ENCODE measurements at places on chromosomes 5 and 9.

DNA sequence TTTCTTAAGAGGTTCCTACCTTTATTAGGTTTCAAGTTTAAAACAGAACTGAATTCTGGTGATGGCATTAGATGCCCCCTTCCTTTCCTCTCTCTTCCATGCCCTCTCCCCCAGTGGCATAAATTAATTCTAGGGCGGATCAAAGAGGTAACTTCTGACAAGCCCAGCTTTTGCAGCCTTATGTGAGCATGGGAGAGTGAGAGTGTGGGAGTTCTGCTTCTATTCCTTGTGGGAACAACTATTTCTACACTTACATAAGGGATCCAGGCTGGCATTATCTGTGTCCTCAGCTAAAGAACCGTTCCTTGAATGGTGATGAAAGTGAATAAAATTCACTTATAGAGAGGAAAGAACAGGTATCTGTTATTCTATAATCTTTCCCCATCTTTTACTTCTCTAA lies 437.6 kb downstream of the KIF4B start:
- H3K27me3 ChIP-seq = no peaks in the 10 kb centered on the region
- H3K27ac ChIP-seq = no peak overlapping the region
- H3K4me3 ChIP-seq = no peak overlapping the region
- H3K36me3 ChIP-seq = no peaks in the 10 kb centered on the region
- DNase-seq = no peak

DNA sequence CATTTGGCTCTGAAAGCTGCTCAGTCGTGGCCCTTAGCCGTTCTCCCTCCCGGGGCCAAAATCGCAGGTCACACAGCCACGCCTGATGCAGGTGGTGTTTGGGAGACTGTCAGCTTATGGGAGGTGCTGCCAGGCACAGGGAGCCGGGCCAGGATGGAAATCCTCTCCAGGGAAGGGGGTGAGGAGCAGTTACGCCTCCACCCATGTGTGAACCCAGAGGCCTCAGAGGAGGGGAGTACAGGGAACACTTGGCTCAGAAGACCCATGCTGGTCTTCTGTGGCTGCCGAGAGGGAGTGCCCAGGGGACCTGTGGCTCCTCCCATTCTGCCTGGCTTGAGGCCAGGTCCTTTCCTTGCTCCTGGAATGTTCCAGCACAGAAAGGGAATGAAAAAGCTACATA lies 3.6 kb upstream of the OLFM1 start:
- H3K27me3 ChIP-seq = peaks cover 8% of the 10 kb centered on the region
- H3K4me3 ChIP-seq = no peak overlapping the region
- H3K27ac ChIP-seq = no peak overlapping the region
- H3K36me3 ChIP-seq = no peaks in the 10 kb centered on the region
- H3K4me1 ChIP-seq = 0 out of 2 replicates have a peak, but pooled peaks cover 5% of the 10 kb centered on the region
- DNase-seq = no peak

GRCh38 chr9:110156902-110157301 lies 51.1 kb downstream of the C9orf152 start:
- peak overlapping the region; percentile 26 for H3K27ac ChIP-seq
- peaks cover 44% of the 10 kb centered on the region for H3K4me1 ChIP-seq
- peaks cover 17% of the 10 kb centered on the region for H3K36me3 ChIP-seq
- no peak overlapping the region for H3K4me3 ChIP-seq

DNA sequence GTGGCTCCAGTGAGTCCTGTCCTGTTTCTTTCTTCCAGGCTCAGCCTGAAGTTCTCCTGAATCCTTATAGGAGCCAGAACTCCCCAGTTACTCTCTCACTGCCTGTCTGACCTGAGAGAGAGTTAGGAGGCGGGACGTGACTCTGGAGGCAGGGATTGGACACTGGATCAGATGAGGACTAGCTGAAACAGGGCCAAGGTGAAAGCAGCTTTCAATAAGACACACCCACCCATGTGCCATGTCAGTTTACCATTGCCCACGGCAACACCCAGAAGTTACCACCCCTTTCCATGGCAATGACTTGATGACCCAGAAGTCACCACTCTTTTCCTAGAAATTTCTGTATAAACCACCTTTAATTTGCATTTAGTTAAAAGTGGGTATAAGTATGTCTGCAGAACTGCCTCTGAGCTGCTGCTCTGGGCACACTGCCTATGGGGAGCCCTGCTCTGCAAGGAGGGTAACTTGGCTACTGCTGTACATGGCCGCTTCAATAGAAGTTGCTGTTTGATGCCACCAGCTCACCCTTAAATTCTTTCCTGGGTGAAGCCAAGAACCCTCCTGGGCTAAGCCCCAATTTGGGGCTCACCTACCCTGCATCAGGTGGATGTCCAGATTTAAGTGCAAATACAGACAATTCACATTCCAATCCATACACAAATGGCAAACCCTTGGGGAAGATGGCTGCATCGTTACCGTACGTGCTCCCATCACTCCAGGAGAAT lies 13.7 kb downstream of the FCN2 start:
- no peak for DNase-seq
- H3K27ac ChIP-seq = no peak overlapping the region
- no peak overlapping the region for H3K4me3 ChIP-seq
- H3K27me3 ChIP-seq = peaks cover 25% of the 10 kb centered on the region
- no peaks in the 10 kb centered on the region for H3K4me1 ChIP-seq
- no peaks in the 10 kb centered on the region for H3K36me3 ChIP-seq

- H3K4me3 ChIP-seq = no peak overlapping the region
- H3K36me3 ChIP-seq = no peaks in the 10 kb centered on the region
- H3K27me3 ChIP-seq = no peaks in the 10 kb centered on the region
- DNase-seq = peak; percentile 70
Measured at GRCh38 chr9:36161187-36161586, 8.0 kb upstream of the CCIN start.

DNA sequence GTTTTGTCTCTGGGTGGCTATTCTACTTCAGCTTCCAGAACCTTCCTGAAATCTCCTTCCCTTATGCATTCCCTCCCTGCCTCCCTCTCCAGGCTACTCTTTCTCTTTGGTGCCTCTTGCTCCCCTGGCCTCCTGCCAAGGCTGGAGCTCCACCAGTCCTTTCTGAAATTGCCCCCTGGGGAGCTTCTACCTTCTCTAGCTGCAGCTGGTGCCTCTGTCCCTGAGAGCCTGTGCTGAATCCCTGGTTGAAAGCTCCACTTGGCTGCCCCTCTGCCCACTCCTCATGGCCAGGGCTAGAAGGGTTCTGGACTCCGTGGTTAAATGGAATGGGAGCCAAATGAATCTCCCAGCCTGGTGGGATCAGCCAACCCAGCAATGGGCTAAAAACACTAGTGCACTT lies 80.1 kb downstream of the COL15A1 start:
- no peak overlapping the region for H3K27ac ChIP-seq
- H3K4me1 ChIP-seq = peaks cover 21% of the 10 kb centered on the region
- peak; percentile 52 for DNase-seq

- no peak overlapping the region for H3K27ac ChIP-seq
- no peaks in the 10 kb centered on the region for H3K4me1 ChIP-seq
- DNase-seq = no peak
- H3K36me3 ChIP-seq = no peaks in the 10 kb centered on the region
- no peaks in the 10 kb centered on the region for H3K27me3 ChIP-seq
Measured at GRCh38 chr5:139733010-139733688, 62.5 kb upstream of the PSD2 start.

DNA sequence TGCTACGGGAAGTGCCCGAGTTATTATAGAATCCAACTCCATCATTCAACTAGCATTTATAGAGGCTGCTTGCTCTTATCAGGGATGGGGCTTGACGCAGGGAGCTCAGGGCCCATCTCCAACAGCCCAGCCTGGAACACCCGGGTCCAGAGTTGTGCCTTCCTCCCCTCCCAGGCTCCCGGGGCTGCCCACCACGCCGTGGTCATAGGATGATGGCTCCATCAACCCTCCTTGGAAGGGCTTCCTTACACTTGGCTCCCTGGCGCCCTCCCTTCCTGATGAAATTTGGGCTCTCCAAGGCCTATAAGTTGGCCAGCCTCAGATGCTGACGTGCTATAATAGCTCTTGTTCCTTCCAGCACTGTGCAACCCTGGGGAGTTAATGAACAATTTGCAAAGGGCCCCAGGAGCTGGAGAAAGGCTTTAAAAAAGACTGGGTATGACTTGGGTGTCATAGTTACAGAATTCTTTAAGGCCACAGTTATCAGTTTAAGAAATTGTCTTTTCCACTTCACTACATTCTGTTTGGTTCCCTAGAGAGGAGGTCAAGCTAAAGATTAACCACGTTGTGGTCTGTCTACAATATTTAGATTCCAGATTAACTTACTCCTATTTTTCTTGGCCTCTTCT lies 42.5 kb upstream of the GADD45G start:
- H3K4me1 ChIP-seq = no peaks in the 10 kb centered on the region
- H3K36me3 ChIP-seq = no peaks in the 10 kb centered on the region
- H3K4me3 ChIP-seq = no peak overlapping the region
- H3K27me3 ChIP-seq = no peaks in the 10 kb centered on the region

DNA sequence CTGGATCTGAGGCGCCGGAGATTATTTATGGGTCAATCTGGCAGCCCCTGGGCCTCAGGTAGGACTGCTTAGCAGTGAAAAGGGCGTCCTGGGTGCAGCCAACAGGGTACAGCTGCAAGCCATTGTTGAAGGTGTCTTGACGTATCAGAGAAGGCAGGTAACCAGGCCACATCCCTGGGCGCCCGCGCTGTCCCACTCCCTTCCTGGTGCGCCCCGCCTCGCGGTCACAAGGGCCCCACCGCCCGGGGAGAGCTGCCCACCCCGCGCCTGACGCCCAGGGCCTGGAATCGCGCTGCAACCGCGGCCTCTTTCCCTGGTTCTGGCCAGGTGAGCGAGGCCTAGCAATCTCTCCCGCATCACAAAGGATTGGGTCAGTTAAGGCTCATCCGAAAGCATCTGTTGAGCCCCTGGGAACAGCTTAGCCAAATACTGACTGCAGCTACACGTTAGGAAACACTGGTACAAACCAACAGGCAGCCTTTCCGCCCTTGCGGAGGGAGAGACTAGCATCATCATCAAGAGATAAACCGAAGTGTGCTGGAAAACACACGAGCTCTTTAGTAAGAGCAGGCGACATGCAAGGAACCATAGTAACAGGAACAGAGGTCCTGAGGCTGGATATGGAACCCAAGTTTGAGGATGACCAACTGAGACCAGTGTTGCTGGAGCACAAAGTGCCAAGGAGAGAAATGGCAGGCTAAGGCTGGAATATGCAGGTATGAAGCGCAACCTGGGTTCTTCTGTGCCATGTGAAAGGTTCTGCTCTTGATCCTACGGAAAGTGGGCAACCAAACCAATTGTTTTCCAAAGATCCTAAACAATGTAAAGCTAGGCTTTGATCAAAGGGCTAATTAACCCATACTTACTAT lies 3.6 kb downstream of the RPS23 start:
- no peak overlapping the region for H3K4me3 ChIP-seq
- H3K27ac ChIP-seq = no peak overlapping the region
- H3K27me3 ChIP-seq = no peaks in the 10 kb centered on the region
- peaks cover 14% of the 10 kb centered on the region for H3K4me1 ChIP-seq
- H3K36me3 ChIP-seq = peaks cover 24% of the 10 kb centered on the region
- no peak for DNase-seq

DNA sequence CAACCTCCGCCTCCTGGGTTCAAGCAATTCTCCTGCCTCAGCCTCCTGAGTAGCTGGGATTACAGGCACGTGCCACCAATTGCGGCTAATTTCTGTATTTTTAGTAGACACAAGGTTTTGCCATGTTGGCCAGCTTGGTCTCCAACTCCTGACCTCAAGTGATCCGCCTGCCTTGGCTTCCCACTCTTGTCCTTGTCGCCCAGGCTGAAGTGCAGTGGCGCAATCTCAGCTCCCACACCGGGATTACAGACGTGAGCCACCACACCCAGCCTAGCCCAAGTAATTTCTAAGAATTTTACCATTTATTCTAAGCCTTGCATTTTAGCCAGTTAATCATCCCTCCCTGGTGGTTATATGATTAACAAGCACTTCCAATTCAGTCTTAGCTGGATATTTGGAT lies 11.0 kb downstream of the NAIP start:
- H3K4me1 ChIP-seq = no peaks in the 10 kb centered on the region
- no peaks in the 10 kb centered on the region for H3K27me3 ChIP-seq
- H3K27ac ChIP-seq = no peak overlapping the region
- no peaks in the 10 kb centered on the region for H3K36me3 ChIP-seq

- H3K36me3 ChIP-seq = no peaks in the 10 kb centered on the region
- H3K27ac ChIP-seq = peak overlapping the region; percentile 85
- peak; percentile 55 for DNase-seq
Measured at GRCh38 chr5:78587081-78587774, 61.3 kb downstream of the LHFPL2 start.

DNA sequence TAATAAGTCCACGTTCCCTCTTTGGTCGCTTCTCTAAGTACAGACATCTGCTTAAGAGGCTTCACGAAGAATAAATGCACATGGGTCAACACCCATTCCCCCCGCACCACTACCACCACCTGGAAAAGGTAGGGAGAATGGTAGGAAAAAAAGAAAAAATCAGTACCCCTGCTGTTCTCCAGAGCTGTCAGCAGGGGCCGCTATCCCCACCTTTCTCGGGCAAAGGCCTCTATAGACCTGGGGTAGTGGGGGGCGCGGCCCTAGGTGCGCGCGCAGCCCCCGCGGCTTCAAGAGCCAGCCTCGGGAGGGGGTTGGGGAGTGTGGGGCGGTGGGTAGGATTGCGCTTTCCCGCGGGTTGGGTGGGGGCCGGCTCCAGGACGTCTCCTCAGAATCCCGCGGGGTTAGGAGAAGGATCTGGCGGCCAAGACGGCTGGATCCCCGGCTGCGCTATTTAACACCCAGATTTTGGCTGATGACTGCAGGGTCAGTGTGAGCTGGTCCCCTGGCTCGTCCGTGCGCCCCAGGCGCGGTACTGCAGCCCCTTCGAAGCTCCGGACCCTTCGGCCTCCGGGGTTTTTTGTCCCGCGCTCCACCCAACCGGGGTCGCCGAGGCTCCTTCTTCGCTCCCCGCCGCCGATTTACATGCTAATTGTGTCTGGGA lies 1.6 kb upstream of the SEMA6A start:
- peaks cover 57% of the 10 kb centered on the region for H3K27me3 ChIP-seq
- no peaks in the 10 kb centered on the region for H3K36me3 ChIP-seq
- DNase-seq = peak; percentile 63
- H3K4me3 ChIP-seq = peak overlapping the region; percentile 76
- peaks cover 4% of the 10 kb centered on the region for H3K4me1 ChIP-seq
